Mesenteric fat pad (tissue), 1 donor: ENCODE measurements at places on chromosomes 5 and 9. TPM values are rescaled to one million over a fixed set of nuclear protein-coding genes. Genes with fewer than 3 reads are reported as not detected.

GRCh38 chr9:135144581-135145170 is 57.2 kb downstream of the OLFM1 start:
- no peak for DNase-seq

DNA sequence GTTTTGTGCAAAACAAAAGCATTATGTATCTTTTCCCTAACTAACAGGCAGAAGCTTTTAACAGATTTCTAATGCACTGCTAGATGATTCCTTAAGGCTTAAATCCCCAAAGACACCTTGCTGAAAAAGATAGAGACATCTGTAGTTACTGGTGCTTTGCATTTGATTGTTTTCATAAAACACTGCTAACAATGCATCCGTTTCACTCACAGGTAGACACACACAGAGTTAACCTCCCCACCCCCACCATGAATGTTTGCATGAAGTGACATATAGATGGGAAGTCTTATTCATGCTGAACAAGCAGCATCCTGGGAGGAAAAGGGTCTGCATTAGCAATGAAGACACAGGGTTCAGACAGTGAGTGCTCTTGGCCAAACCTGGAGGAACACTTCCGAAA is 100.9 kb downstream of the ASTN2 start:
- no peak for DNase-seq

- no peak for DNase-seq
These were observed 125.0 kb upstream of the PITX1 start for GRCh38 chr5:135158982-135159381.

Gene CXCL14
- 26.6 TPM for total RNA-seq
